Activated CD8-positive, alpha-beta memory T cell treated with anti-CD3 and anti-CD28 coated beads for 36 hours (primary cell): ENCODE measurements at places on chromosomes 1 and 21. TPM values are rescaled to one million over a fixed set of nuclear protein-coding genes. Genes with fewer than 3 reads are reported as not detected.

Gene CHAF1B
- 35.6 TPM for total RNA-seq

Gene NTRK1
- 3.6 TPM for total RNA-seq

Gene ZNF683
- total RNA-seq = 0.94 TPM

Gene CASQ2
- not detected for total RNA-seq

Gene LENEP
- not detected for total RNA-seq

Gene NOL9
- total RNA-seq = 59.2 TPM

Gene CCDC27
- not detected for total RNA-seq
